Activated CD4-positive, alpha-beta T cell treated with anti-CD3 and anti-CD28 coated beads, Interleukin-2, amount 50 U/mL, for 48 hours (primary cell): ENCODE measurements at places on chromosomes 6 and 20.

- no peak for DNase-seq
These were observed 77.5 kb downstream of the C6orf118 start for GRCh38 chr6:165231581-165232561.

DNA sequence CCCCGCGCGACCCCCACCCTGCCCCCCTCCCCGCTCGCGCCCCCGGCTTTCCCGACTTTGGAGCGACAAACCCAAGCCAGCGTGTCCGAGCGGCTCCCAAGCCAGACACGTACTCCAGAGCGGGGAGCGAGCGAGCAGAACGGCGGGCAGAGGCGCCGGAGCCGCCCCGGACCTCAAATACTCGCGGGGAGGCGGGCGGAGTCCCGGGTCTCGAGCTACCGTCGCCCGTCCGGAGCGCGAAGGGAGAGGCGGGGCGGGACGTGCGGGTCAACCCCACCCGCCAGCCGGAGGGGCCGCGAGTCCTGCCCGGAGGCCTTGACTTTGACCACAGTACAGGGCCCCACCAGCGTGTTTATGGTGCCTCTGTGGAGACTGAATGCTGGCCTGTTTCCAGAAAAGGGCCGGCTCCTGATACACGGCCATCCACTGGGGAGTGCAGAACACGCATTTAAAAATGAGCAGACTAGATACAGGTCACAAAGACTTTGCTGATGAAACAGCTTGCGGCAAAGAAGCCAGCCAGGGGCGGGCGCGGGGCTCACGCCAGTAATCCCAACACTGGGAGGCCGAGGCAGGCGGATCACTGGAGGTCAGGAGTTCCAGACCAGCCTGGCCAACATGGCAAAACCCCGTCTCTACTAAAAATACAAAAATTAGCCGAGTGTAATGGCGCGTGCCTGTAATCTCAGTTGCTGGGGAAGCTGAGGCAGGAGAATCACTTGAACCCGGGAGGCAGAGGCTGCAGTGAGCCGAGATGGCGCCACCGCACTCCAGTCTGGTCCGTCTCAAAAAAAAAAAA, at the start of gene SERPINB6:
TSS of gene SERPINB6 (minus strand) at position 148 of the 799 bp plus-strand sequence. CDS start 12,235 bp downstream, outside the sequence.
- peak; percentile 45 for DNase-seq

- no peak for DNase-seq
These were observed 603 bp upstream of the RAB23 start for GRCh38 chr6:57222743-57223077.

DNA sequence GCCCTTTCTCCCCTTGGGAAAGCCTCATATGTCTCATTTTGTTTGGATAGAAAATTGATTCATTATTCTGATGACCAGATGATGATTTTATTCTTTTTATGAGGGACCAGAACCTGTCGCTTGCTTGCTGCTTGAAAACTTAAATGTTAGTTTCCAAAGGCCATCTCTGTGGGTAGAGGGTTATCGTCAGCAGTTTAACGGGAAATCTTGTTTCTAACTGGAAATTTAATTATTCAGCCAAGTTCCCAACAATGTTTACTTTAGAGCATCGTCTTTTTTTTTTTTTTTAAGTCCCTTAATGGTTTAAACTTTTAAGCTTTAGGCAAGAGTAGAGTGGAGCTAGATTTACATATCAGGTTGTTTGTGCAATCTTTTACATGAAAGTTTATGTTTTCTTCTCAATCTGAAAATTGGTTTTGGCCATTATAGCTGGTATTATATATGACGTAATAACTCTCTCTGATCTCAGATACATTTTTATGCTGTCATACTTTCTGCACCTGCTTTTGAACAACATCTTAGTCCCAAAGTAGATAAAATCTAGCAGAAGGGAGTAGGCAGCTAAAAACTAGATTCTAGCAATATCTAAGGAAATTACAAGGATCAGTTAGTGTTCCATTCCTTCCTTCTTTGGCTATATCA, 93.9 kb downstream of the FOXO3 start:
- no peak for DNase-seq

DNA sequence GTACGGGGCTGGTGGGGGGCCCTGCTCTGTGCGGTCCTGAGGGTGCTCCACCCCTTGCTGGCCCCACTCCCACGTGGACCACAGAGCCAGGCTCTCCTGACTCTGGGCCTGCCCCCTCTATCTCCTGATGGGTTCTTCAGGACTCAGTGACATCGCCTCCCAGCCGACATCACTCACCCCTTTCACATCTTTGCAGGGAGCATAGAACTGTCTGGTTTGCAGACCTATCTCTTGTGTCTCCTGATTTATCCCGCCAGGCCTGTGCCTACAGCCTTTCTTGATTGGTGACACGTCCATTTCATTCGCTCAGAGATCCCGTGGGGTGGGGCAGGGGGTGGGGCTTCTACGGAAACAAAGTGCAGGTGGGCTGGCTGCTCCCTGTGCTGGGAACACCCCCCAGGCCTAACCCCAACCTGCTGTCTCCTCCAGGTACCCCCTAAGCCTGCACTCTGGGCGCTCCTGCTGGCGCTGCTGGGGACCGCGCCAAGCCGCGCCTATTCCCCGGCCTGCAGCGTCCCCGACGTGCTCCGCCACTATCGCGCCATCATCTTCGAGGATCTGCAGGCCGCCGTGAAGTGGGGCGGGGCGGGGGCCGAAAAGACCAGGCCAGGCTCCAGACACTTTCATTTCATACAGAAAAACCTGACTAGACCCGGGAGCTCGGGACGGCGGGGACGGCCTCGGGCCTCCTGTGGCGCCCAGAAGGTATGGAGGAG, 1.7 kb downstream of the C20orf204 start:
- DNase-seq: peak; percentile 49

GRCh38 chr6:306641-307061, 14.4 kb downstream of the DUSP22 start:
- DNase-seq: no peak

- DNase-seq: peak; percentile 44
These were observed 37.6 kb upstream of the ZBP1 start for GRCh38 chr20:57657535-57658446.

- no peak for DNase-seq
These were observed 109.8 kb downstream of the JARID2 start for GRCh38 chr6:15355683-15356099.
